ENCODE measurements at places on chromosomes 2 and 18.

- DNase-seq = no peak
Measured at GRCh38 chr2:154762638-154763037, 64.1 kb downstream of the KCNJ3 start.

DNA sequence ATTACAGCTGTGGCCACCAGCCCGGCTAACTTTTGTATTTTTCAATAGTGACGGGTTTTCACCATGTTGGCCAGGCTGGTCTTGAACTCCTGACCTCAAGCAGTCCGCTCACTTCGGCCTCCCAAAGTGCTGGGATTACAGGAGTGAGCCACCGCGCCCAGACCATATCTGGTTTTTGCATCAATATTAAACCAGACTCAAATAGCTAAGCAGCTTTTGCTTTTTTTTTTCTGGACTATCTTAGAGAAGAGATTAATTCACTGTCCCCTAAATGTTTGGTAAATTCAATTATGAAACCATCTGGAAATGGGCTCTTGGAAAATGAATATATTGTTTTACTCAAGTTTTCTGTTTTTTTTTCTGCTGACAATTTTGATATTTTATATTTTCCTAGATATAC lies 183.7 kb downstream of the DOK6 start:
- DNase-seq = no peak

GRCh38 chr2:146544701-146545100 lies 1300.1 kb upstream of the ACVR2A start:
- DNase-seq = no peak

GRCh38 chr2:11998626-11999378 lies 252.4 kb downstream of the LPIN1 start:
- no peak for DNase-seq

DNA sequence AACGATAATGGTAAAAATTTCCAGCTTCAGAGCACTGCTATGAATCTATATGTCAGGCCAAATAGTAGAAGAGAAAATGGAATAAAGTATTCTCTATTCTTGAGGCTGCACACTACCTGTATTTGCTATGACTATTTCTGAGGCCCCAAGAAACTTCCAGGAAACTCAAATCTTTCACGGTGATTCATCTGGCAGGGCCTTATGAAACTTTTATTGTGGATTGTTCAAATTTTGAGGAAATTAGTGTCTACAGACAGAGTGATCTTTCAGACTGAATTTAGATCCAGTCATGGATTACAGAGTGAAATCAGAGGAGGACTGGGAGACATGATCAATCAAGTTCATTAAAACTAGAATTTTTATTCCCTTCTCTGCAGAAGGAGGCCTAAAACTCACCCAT lies 4.1 kb upstream of the VSNL1 start:
- DNase-seq = no peak

DNA sequence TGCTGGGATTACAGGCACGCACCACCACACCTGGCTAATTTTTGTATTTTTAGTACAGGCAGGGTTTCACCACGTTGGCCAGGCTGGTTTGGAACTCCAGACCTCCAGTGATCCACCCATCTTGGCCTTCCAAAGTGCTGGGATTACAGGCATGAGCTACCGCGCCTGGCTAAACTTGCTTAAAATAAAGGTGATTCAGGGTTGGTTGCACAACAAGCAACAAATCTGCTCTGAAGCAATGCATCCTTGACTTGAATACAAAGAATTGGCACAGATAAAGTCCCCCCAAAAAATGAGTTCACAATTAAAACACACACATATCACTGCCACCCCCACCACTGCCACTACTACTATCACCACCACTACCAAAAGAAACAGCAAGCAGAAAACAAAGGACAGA lies 34.9 kb downstream of the CCDC88A start:
- no peak for DNase-seq

- no peak for DNase-seq
Measured at GRCh38 chr18:56146565-56146964, 491.8 kb downstream of the TXNL1 start.

- DNase-seq = no peak
Measured at GRCh38 chr2:225670111-225670974, 270.8 kb downstream of the NYAP2 start.

DNA sequence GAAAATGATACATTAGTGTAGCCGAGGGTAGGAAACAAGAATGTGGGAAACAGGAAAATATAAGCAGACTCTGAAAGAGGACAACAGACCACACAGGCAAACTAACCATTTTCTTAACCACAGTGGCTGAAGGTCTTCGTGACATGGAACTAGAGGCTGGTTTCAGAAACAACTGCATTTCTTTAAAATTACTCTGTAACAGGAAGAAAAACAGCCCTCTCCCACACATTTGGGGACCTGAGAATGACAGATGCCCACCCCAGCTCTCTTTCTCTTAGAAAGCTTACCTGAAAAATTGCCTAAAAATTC lies 13.8 kb upstream of the SLC25A52 start:
- DNase-seq = no peak

- DNase-seq = no peak
Measured at GRCh38 chr2:218362606-218363005, 5.9 kb downstream of the CATIP start.

DNA sequence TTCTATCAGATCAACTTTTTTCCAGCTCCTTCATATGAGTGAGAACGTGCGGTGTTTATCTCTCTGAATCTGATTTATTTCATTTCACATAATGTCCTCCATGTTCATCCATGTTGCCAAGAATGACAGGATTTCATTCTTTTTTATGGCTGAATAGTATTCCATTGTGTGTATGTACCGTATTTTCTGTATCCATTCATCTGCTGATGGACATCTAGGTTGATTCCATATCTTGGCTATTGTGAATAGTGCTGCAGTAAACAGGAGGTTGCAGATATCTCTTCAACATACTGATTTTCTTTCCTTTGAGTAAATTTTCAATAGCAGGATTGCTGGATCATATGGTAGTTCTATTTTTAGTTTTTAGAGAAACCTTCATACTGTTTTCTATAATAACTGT lies 388.5 kb downstream of the DCDC2C start:
- no peak for DNase-seq

DNA sequence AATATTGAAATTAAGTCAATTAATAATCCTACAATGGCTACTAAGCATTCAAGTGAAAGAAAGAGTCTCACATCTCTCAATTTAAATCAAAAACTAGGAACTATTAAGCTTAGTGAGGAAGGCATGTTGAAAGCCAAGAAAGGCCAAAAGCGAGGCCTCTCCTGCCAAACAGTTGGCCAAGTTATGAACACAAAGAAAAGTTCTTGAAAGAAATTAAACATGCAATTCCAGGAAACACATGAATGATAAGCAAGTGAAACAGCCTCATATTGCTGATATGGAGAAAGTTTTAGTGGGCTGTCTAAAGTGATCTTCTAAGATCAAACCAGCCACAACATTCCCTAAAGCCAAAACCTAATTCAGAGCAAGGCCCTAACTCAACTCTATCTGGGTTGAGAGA lies 11.8 kb downstream of the RDH14 start:
- no peak for DNase-seq

- DNase-seq = no peak
Measured at GRCh38 chr2:150486539-150487484, 655 bp downstream of the RND3 start.

DNA sequence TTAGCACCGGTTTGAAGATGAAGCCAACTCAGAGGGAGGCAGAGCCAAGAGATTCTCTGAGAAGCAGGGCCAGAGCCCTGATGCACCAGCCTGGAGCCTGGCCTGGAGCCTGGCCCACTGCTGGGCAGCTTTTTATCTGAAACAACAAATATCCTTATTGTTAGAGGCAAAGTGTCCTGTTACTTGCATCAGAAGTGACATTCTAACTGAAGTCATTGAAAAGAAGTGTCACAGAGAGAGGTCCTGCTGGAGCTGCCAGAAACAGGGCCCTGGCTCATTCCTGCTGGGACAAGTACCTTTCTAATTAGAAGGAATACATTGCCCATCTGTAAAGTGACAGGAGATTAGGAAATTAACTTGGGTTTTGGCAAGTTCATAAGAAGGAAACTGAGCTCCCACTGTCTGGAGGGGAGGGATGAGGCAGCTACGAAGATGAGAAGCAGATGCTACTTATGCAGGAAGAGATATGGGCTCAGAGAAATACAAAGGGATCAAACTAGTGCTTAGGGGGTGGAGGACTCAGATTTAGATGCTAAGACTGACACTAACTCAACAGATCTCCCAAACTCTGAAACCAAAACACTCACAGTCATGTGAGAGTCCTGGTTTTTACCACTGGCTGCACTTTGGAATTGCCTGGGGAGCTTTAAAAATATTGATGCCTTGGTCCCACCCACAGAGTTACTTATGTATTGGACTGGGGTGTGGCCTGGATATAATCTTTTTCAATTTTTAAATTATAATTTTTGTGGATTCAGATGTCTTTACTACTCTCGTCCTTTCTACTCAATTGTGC lies 11.0 kb upstream of the HK2 start:
- DNase-seq = no peak

DNA sequence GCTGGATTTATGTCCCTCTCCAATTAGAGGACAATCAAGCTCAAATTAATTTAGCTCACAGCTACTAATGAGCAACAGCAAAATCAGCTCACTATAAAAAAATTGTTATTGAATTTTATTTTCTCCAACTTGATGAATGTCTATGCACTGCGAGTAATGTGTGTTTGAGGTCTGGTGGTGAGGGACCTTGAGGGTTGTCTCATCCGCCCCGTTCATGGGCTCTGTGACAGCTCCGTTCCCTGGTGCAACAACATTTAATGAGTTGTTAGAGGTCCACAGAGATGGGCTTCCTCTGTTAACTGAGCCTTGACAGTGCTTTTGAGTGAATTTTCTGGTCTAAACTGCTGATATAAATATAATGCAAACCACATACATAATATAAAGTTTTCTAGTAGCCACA lies 101.7 kb downstream of the GPR39 start:
- DNase-seq = no peak

- no peak for DNase-seq
Measured at GRCh38 chr2:198817536-198817935, 640.2 kb downstream of the SATB2 start.

- DNase-seq = no peak
Measured at GRCh38 chr2:152359573-152360363, 24.8 kb downstream of the FMNL2 start.
